ENCODE measurements at places on chromosomes 16 and 17. TPM values are rescaled to one million over a fixed set of nuclear protein-coding genes. Genes with fewer than 3 reads are reported as not detected.

Gene WFIKKN2
- 0.66 TPM for total RNA-seq

Gene WNT3
- total RNA-seq: 1.6 TPM

Gene CCL8
- not detected for total RNA-seq

Gene TAC4
- total RNA-seq: not detected

Gene KRT23
- 2.3 TPM for total RNA-seq

Gene TMEM106A
- 6.9 TPM for total RNA-seq

Gene MMP25
- 0.99 TPM for total RNA-seq

Gene RANGRF
- total RNA-seq: 4.7 TPM

Gene SLC38A8
- total RNA-seq: not detected

Gene ZFP3
- total RNA-seq: 5.4 TPM

Gene SLC47A1
- not detected for total RNA-seq

Gene HIC1
- 9.6 TPM for total RNA-seq

Gene ST6GALNAC1
- 13.5 TPM for total RNA-seq

Gene ARHGDIG
- total RNA-seq: 140 TPM

Gene SLC25A11
- total RNA-seq: 23.7 TPM

Gene TMED6
- 23.1 TPM for total RNA-seq

Gene GSDMA
- not detected for total RNA-seq

Gene ABCC6
- total RNA-seq: 45.1 TPM

Gene SLC6A2
- not detected for total RNA-seq

Gene CD300H
- total RNA-seq: not detected

Gene CACNG3
- not detected for total RNA-seq

Gene ZNF785
- total RNA-seq: 10.9 TPM

Gene SLFN14
- total RNA-seq: not detected

Gene UTS2R
- not detected for total RNA-seq

Gene PRAC1
- not detected for total RNA-seq

Gene CDC42EP4
- 60.6 TPM for total RNA-seq

Gene VPS9D1
- 3.6 TPM for total RNA-seq

Gene GNG13
- not detected for total RNA-seq

Gene MSLN
- 2.1 TPM for total RNA-seq

Gene CIBAR2
- not detected for total RNA-seq

Gene KIF2B
- total RNA-seq: not detected

Gene ADGRG1
- total RNA-seq: 53.7 TPM

Gene SLC35G6
- not detected for total RNA-seq

Gene TAOK2
- 31.1 TPM for total RNA-seq

Gene XYLT1
- total RNA-seq: 15.2 TPM

Gene ZG16
- total RNA-seq: 0.99 TPM

Gene AOC3
- total RNA-seq: 6.5 TPM

All from body of pancreas (tissue), 4 donors.